ENCODE measurements at places on chromosomes 16 and 17.

DNA sequence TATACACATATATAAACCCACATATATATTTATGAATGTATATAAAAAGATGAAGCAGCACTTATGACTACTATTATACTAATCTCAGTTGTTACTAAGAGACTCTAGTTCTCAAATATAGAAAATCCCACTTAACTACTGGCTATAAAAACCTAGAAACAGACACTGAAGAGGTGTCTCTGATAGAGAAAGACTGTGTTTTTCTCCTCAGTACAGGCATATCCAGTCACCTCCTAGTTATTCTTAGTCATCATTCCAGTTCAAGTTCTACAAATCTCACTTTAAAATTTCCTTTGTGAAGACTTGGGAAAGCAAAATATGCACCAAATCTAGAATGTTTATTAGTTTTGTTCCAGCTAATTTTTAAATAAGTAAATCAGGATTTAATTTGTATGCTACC lies 93.9 kb downstream of the STH start:
- peak; percentile 49 for ATAC-seq

DNA sequence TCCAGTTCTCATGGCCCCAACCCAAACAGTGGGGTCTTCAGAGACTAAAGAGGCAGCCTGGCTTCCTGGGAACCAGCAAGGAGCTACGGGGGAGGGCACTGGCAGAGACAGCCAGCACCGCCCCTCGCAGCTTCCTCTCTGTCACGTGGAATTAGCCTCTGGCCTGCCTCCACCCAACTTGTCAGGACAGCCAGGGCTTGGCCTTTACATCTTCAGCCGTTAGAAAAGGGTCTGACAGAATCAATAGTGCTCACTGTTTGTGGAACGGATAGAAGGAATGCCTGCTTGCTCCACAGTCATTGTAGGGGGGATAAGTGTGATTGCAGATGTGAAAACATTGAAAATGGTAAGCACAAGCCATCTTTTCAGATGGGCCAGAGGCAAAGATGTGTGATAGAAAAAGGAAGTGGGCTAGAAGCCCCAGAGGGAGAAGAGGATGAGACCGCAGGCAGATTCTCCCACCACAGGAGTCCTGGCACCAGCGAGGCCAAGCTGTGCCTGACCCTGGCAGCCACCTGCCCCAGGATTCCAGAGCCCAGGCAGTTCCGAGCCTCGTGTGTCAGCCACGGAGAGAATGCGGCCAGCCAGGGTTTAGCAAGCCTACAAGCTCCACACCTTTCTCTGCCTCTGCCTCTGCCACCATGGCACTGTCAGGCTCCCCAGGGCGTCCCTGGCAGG lies 18.6 kb downstream of the GRIN2C start:
- ATAC-seq: no peak

GRCh38 chr16:48511716-48512115 lies 98.3 kb downstream of the N4BP1 start:
- ATAC-seq: no peak

- ATAC-seq: no peak
These were observed 6.3 kb downstream of the SRCIN1 start for GRCh38 chr17:38599398-38599856.

DNA sequence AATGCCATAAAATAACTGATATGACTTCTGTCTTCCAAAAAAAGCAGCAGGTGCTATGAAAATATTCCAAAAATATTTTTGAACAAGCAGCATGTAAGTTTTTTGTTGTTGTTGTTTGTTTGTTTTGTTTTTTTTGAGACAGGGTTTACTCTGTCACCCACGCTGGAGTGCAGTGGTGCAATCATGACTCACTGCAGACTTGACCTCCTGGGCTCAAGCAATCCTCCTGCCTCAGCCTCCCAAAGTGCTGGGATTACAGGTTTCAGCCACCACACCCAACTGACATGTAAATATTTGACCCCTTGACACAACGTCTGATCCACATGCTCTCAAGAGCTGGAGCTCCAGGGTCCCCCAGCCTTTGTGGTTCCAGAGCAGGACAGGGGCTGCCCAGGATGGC lies 98.4 kb downstream of the LITAF start:
- no peak for ATAC-seq

DNA sequence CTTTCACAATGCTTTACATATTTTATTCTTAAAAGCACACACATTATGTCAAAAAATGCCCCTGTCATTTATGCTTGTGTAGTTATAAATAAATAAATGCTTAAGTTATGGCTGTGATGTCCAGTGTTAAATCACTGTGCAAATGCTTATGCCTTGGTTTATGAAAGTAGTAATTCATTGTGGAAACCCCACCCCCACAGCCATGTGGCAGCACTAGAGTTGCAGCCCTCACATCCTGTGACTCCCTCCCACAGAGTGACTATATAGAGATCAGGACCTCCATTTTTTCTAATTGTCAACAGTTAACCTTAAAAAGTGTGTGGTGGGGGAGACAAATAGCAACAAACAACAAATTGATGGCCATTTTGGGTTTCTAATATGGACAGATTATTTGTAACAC lies 2.4 kb downstream of the SKAP1 start:
- ATAC-seq: no peak

DNA sequence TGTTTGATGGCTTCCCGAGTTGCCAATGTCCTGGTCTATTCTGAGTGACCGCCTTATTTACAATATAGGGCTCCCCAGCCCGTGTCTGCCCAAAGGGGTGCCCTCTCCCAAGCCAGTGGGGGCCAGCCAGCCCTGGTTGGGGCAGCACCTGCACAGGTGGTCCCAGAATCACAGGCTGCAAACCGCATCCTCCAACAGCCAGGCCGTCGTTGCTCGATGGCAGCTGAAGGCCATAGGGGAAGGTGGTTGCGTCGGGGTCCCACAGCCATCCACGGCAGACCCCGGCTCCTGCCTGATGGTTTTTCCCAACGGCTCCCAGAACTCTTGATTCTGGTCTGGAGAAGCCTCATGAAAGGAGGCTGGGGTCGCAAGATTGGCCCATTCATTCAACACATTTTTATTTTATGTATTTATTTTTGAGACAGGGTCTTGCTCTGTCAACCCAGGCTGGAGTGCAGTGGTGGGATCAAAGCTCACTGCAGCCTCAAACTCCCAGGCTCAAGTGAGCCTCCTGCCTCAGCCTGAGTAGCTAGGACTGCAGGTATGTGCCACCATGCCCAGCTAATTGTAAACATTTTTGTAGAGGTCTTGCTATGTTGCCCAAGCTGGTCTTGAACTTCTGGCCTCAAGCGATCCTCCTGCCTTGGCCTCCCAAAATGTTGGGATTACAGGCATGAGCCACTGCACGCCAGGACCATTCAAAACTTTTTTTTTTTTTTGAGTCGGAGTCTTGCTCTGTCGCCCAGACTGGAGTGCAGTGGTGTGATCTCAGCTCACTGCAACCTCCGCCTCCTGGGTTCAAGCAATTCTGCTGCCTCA lies 79.0 kb upstream of the TOB1 start:
- no peak for ATAC-seq

- ATAC-seq: no peak
These were observed 408.6 kb downstream of the HAPSTR1 start for GRCh38 chr16:9499941-9500593.

DNA sequence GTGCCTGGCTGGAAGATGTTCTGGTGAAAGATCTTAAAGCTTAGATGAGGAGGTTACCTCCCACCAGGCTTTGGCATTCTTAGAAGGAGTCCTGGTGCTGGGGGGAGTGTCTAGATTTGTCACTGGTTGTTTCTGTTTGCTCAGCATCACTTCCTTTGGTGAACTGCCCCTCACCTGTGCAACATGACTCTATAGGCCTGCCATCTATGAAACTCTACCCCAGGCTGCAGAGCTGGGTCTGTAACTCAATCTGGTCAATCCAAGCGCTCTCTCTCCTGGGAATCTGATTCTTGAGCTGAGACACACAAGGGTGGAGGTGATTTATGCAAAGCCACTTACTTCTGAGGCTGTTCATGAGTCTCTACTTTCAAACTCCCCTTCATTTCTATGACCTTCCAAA lies 399.4 kb downstream of the NPIPA7 start:
- ATAC-seq: no peak
